ENCODE measurements at places on chromosomes 6 and 20.

DNA sequence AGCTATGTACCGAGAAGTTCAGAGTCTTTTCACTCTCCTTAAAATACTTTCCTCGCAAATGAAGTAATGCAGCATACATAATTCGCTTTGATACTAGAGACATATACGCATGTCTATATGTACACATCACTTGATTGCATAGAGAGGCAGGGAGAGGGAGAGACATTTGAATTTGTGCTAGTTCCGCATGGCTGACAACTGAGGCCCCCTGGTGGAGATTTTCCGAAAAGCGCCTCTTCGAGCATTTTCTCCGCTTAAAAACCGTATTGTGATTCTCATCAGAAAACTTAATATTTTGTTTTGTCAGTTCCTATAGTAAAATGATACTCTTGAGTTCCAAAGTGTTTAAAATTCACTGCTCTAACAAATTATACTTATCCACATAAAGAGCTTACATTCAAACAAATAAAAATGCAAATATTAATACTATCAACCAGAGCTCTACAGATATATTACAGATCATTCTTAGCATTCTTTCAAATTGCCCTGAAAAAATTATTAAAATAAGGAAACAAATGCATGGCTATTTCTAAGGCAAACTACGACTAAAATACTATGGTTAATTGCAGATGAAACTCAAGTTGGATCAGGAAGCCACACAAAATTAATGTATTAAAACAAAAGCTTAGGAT, 637 bp downstream of the MYLK4 start:
- DNase-seq = peak; percentile 94

GRCh38 chr20:19750101-19750606, 7.9 kb upstream of the RIN2 start:
- no peak for DNase-seq

DNA sequence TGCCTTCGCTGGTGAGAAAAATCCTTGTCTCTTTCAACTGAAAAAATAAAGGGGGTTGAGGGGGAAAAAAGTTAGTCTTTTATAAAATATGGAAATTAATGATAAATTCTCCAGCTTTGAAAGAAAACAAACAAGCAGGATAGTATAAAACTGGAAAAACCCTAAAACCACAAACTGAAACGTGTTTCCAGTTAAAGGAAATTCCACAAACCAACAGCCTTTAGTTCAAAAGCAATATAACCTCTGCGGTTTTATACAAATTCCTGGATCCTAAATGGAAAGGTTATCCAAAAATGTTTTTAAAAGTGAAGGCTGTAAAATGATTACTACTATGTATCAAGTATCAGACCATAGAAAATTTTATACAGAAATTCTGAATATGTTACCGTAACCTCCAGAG, 55.6 kb downstream of the BMP5 start:
- DNase-seq = no peak

GRCh38 chr6:26194816-26195375, 107.7 kb downstream of the HFE start:
- DNase-seq = peak; percentile 38

- no peak for DNase-seq
Observed at GRCh38 chr6:16602035-16602434, 159.2 kb downstream of the ATXN1 start.

GRCh38 chr20:37308086-37309050, 18.9 kb downstream of the MANBAL start:
- no peak for DNase-seq

DNA sequence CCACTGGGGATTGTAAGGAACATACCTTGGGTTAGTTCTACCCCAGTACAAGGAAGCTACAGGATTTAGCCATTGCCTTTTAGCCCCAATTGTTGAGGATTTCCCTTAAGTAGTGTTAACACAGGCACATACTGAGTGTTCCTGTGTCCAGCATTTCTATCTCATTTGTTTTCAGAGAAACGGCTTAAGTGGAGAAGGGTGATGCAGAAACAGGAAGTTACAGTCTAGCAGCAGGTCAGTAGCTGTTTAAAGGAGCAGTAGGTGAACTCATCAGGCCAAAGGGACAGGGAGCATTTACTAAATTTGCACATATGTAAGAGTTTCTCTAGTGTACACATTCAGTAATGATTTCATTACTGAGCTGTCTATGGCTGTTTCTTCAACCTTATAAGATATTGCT, 644.2 kb upstream of the GJE1 start:
- peak; percentile 71 for DNase-seq

Data from hematopoietic multipotent progenitor cell treated with erythropoietin and hydrocortisone succinate and interleukin-3 and kit ligand, for 4 days (in vitro differentiated cells).